Common myeloid progenitor, CD34-positive (primary cell): ENCODE measurements at places on chromosomes 3 and 15.

- DNase-seq, result no peak
Observed at GRCh38 chr3:80157546-80157945, 389.7 kb upstream of the ROBO1 start.

- DNase-seq, result no peak
Observed at GRCh38 chr3:113485161-113485609, 29.8 kb downstream of the SPICE1 start.

DNA sequence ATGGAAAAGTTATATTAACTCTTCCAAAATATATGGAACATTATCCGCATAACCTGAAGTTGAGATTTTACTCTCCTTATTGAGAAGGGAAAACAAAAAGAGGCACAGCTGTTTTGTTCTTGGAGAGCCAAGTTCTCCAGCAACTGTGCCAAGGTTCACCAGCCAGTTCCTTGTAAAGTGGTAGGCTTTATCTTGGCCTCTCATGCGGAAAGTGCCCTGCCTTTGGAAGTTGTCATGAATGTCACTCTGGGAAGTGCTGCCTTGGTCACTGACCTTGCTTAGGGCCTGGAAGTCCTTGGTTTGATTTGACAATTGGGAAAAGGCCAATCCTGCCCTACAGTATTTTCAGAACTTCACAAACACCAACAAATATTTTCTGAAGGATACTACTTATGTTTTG, 44.2 kb upstream of the THRB start:
- DNase-seq, result no peak

GRCh38 chr3:44861412-44862225, at the start of gene TMEM42:
Gene TMEM42 (plus strand): TSS chr3:44861912. CDS start chr3:44861925, 13 bp downstream.
- DNase-seq, result peak; percentile 90

DNA sequence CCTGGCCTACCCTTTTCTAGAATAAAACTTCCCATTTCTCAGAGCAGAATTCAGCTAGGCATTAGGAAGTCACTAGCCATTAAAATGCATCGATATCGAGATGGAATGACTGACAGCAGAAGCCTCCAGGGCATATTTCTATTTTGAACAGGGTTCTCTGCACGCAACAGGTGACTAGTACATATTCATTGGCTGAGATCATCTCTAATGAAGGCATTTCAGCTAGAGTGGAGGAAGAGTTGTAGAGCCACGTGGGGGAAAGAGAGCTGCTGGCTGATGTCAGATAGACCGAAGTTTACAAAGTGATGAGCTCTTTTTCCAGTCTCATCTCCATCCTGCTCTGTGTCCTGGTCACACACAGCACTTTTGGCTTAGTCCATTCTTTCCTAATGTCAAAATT, 7.5 kb downstream of the TMEM40 start:
- DNase-seq, result no peak

DNA sequence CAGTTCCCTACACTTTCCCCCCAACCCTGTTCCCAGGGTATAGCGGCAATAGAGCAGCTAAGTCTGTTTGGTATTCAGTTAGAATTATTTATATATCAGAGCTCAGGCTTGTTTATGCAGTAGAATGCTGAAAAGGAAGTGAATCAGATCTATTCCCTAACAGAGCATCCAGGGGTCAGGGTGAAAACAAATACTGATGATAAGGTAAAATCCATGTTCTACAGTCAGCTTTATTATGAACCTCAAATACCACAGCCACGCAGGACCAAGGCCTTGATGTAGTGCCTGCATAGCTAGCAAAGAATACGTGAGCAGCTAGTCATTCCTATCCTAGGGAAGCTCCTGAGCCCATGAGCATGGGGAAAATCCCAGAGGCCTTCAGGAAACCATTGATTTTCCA, 229.7 kb upstream of the ICE2 start:
- no peak for DNase-seq

- DNase-seq, result no peak
Observed at GRCh38 chr3:195705081-195705991, 15.4 kb upstream of the MUC20 start.

DNA sequence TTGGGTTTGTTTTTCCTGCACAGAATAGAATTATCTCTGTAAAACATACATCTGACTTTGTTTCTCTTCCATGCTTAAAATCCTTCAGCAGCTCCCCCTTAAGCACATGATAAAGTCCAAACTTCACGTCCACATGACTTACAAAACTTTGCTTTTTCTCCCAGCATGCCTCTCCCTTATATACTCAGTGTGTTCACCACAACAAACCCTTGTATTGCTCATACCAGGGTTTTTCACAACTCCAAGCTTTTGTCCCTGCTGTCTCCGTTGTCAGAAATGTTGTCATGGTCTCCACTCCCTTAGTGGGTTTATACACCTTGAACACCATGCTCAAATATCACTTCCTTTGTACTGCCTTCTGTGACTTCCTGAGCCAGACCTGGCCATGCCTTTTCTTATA, 91.1 kb upstream of the MITF start:
- DNase-seq, result no peak

GRCh38 chr15:67777773-67778172, 47.5 kb upstream of the SKOR1 start:
- no peak for DNase-seq

DNA sequence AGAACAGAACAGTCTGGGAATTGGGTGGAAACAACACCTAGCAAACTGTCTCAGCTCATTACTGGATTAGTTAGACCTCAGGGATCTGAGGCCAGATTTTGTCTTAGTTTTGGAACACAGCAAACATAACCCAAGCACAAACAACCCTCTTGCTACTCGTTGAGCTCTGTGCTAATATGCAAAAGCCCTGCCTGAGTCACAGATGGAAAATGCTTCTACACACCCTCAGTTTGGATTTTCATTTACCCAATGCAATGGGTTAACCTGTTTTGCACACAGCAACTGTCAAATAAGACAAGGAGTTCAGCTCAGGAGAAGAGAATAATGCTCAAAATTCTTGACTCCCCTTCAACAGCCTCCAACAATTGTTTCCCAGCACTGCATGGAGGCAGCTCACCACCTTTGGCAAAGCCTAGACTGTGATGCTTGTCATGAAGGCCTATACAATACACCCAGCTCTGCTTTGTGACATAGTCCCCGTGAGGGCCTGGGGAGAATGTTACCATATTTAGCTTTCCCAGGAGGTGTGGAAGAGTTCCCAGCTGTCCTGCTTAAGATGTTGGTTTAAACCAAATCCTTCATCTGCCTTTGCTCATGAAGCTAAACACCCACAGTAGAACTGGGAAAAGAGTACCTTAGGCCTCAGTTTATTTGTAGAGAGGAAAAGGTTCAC, 68.9 kb upstream of the MNS1 start:
- DNase-seq, result no peak

- DNase-seq, result no peak
Observed at GRCh38 chr15:43242616-43243015, 21.8 kb upstream of the EPB42 start.

DNA sequence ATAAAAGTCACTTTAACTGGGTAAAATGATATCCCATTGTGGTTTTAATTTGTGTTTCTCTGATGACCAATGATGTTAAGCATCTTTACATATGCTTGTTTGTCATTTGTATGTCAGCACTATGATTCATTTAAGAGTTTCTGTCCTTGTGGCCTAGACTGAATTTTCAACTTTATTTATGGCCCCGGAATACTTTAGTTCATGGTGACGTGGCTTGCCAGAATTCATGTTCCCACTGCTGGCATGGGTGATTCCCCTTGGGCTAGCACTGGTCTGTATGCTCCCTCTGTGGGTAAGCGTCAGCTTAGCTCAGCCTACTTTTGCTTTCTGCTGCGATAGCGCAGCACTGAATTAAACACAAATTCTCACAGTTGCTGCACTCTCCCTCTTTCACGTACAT, 436.3 kb upstream of the SGO1 start:
- DNase-seq, result no peak

- no peak for DNase-seq
Observed at GRCh38 chr3:102004561-102004960, 155.2 kb downstream of the NFKBIZ start.

DNA sequence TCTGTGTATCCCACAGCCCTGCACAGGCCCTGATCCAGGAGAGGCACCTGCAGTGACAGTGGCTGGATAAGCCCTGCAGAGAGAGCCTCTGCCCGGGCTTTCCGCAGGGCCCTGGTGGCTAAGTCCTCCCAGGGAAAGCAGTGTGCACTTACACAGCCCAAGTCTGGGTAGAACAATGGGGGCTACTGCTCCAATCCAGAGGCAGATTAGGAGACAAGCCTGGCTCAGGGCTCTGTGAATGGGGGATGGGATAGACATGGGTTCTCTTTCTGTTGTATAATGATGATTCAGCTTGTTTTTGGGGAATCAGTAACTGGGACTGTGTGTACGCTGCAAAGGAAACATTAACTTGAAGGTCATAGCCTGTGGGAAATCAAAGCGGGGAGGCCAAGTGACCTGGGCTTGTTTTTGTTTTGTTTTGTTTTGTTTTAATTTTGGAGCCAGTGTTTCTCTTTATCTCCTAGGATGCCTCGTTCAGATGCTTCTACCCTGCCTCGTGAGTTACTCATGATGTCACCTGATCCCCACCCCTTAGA, 4.1 kb upstream of the ALDH1L1 start:
- no peak for DNase-seq
